ENCODE measurements at places on chromosomes 3 and 15.

DNA sequence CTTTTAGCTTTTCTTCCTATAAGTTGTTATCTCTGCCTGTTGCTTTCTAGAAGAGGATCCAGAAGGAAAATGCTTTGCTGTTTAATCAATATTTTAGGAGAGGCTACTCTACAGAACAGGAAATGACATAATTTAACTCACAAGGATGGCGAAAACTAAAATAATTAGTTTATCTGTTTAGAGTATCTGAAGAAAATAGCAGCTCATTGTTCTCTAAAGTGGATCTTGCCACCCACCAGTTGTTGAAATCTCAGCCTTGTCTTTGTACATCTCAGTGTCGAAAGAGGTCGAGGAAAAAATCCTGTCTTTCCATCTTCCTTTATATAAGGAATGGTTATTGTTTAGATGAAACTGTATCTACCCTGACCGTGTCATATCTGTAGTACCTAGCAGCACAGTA is 126.6 kb downstream of the ZNF609 start:
- no peak for DNase-seq

- DNase-seq, result no peak
Observed at GRCh38 chr3:181712553-181713279, 991 bp downstream of the SOX2 start.

DNA sequence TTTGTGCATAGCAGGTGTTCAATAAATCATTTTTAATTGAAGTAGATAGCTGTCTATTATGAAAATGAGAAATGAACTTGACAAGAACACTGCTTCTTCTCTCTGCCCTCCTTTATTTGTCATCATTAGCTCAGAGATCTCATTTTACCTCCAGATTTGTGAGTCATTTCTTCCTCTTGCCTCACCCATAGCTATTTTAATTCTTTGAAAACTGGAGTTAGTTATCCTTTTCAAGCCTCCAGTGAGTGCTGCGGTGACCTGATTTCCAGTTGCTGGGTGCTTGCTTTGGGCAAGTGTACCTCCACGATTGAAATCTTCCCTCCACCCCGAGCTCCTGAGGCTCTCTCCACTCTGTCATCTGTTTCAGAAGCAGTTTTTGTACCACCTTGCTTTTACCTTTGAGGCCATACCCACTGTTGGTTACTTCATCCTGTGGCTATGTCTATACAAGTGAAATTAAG is 114.6 kb downstream of the NFKBIZ start:
- DNase-seq, result no peak

DNA sequence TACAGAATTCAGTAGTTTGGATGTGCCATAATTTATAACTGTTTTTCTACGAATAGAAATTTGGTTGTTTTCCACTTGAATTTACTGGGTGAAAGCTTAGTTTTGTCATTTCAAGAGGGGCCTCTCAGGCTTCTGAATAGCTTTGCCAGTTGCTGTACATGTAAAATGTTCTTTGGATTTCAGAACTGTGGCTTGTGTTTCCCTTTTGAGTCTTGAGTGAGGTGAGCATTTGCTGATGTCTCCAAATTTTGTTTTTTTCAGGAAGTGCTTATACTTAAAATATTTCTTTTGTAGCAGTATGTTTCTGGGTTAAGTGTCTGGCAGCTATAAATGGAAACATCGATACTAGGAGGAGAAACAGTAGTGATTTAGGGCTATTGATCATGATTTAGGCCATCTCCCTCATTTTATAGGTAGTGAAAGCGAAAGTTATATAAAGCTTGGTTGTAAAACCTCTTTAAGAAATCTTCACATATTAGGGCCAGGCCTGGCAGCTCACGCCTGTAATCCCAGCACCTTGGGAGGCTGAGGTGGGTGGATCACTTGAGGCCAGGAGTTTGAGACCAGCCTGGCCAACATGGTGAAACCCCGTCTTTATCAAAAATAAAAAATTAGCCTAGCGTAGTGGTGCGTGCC is 9.2 kb upstream of the TRAK1 start:
- DNase-seq, result no peak

DNA sequence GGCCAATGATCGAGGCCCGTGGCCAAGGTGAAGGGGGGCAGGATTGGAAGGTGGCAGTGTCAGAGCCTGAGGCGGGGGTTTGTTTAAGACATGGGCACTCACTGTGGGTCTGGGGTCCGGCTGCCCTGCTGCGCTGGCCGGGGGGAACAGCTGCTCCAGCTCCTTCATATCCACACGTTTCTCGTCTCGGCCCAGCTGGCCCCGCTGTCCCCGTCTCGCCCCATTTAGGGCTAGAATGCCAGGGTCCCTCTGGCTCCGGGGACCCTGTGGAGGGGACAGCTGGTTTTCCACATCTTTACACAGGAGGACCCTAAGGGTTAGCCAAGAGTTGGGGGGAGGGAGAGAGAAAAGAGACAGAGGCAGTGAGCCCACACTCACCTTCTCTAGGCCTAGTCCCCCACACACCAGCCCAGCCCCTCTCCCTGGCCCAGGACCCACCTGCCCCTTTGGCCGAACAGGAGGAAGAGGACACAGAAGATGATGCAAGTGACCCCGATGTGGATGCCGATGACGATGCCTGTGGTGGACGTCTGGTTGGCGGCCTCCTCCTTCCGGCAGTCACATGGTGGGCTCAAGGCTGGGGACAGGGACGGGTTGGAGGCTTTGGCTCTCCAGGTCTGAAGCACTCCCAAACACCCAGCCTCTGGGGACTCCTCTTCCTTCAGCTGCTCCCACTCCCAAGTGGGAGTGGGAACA is 25.0 kb downstream of the RNU5B-1 start:
- DNase-seq, result no peak

DNA sequence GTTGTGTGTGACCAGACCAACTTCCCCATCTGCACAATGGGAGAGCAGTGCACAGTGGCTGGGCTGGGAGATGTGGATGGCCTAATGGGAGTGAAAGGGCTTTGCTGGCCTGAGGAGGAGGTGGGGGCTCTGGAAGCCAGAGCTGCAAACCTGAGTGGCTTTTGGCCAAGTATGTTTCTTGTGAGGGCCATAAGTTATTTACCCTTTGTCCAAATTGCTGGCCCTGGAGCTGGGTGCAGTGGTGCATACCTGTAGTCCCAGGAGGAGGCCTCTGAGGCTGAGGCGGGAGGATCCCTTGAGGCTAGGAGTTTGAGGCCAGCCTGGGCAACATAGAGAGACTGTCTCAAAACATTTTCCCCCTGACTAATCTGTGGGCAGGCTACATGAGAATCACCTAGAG is 129.1 kb downstream of the WNT7A start:
- DNase-seq, result no peak

DNA sequence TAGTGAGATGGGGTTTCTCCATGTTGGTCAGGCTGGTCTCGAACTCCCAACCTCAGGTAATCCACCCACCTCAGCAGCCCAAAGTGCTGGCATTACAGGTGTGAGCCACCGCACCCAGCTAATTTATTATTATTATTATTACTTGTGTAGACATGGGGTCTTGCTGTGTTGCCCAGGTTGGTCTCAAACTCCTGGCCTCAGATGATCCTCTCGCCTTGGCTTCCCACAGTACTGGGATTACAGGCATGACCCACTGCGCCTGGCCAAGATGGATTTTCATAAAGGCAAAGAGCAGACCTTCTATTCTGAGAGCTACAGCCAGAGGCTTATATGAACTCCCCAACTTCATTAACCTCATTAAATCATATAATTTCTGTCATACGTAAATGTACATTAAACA is 17.2 kb downstream of the PTPN9 start:
- DNase-seq, result no peak

DNA sequence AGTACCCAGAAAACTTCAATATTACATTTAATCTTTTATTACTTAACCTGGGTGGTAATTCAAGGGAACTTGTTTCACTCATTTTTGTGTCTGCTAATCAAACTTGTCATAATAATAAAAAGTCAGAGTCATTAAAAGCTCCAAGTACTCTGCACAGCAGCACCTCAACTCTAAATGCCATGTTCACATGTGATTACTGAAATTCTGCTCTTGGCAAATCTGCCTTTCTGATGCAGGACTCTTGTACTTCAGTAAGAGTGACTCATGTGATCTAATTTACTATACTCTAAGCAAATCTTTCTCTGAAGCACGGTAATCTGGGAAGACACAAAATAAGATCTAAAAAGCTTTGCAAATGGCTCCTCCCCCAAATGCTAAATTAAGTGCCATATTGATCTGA is 6.4 kb downstream of the ROBO1 start:
- no peak for DNase-seq

GRCh38 chr3:126704494-126705214 is 614 bp downstream of the CHCHD6 start:
- no peak for DNase-seq

GRCh38 chr15:65937476-65937875 is 68.2 kb downstream of the RAB11A start:
- DNase-seq, result no peak

- DNase-seq, result no peak
Observed at GRCh38 chr15:56371495-56372147, 6.4 kb downstream of the TEX9 start.

- no peak for DNase-seq
Observed at GRCh38 chr3:110646496-110646895, 425.1 kb upstream of the NECTIN3 start.

GRCh38 chr3:186598108-186598784 is 14.6 kb upstream of the AHSG start:
- DNase-seq, result no peak

DNA sequence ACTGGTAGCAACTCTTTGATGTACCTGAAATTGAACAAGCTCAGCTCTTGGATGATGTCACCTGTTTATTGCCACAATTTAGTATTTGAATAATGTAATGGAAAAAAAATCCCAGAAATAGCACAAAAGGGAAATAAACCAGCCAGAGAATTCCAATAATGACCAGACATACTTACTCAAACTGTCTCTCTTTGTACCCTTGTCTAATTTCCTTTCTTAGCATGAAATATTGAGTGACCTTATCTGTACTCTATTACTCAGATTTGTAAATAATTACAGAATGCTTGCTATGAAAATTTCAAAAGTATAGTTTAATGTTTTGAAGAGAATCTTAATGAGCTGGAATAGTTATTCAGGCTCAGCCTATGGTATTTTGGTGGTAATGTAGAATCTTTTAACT is 555.4 kb upstream of the SGO1 start:
- no peak for DNase-seq

DNA sequence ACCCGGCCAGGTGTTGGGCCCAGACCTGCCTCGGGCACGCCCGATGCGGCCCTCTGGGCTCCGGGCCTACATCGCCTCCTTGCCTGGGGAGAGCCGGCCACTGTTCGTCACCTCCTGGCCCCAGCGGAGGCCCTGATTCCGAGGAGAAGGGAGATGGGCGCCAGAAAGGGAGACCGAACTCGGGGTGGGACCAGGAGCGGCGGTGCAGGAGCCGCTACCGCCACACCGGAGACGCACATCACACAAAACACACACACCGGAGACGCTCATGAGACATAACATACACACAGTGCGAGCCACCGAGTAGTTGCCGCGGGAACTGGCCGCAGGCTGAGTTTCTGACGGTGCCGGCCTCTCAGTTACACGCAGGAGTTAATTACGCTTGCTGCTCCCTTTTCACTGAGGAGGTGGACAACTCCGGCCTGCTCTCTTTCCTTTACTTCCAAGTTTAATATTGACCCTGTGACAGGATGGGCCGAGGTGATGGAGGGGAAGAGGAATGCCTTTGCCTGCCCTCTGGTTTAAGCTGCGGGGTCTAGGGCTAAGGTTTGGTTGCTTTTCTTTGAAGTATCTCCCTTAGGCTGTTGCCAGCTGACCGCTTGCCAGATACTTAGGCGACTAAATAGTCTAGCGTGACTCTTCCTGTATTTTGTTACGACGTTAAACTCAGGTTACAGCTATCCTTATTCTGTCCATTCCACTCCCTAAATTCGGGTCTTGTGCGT is 570 bp downstream of the PCNP start:
- DNase-seq, result no peak

GRCh38 chr15:49309889-49310288 is 113.2 kb upstream of the FGF7 start:
- DNase-seq, result no peak

DNA sequence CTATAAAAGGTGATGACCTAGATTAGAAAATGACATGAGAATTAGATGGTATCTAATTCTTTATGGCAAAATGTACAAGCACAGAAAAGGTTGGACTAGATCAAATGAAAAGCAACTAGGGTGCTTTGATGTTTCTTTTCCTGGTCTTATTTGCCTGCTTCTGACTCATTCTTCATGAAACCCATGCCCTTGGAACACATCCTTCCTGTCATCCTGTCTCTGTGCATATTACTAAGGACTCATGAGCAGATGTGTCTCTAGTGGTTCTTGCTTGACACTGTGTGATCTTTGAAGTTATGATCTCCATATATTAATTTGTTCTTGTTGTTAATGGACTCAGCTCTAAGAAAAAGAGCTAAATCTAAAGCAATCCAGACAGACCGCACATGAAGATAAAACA is 314.0 kb downstream of the ERC2 start:
- no peak for DNase-seq

DNA sequence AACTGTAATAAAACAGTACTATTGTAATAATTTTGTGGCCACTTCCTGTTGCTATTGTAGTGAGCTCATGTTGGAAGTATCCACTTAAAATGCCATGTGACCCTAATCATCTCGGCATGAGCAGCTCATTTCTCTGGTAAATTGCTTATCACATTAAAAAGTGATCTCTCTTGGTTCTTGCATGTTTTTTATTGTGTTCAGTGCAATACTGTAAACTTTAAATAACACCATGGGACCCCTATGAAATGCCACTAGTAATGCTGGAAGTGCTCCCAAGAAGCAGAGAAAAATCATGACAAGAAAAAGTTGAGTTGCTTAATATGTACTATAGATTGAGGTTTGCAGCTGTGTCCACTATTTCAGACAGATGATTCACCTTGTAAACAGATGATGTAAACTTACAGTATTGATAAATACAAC is 45.6 kb downstream of the NMD3 start:
- DNase-seq, result no peak

DNA sequence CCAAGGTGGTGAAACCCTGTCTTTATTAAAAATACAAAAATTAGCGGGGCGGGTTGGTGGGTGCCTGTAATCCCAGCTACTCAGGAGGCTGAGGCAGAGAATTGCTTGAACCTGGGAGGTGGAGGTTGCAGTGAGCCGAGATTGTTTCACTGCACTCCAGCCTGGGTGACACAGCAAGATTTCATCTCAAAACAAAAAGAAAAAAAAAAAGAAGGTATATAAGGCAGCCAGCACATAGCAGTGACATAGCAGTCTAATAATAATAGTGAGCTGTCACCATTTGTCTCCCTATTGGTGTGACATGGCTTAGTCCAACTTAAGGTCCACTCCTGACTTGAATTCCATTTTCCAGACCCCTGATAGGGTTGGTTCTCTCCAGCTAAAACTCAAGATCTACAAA is 8.8 kb upstream of the LACTB start:
- no peak for DNase-seq

DNA sequence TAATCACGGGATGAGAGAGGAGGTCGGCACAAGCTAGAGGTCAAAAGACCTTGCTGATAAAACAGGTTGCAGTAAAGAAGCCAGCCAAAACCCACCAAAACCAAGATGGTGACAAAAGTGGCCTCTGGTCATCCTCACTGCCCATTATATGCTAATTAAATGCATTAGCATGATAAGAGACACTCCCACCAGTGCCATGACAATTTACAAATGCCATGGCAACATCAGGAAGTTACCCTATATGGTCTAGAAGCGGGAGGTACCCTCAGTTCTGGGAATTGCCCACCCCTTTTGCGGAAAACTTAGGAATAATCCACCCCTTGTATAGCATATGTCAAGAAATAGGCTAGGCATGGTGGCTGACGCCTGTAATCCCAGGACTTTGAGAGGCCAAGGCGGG is 4.3 kb upstream of the ULK4 start:
- no peak for DNase-seq

Measured in stimulated activated CD4-positive, alpha-beta T cell treated with anti-CD3 and anti-CD28 coated beads, Interleukin-1b, Interleukin-23, amount 100 ng/mL, for 1 hour (primary cell).